CD4-positive, alpha-beta T cell treated with Interleukin-4 for 1 hour (primary cell): ENCODE measurements at places on chromosomes 11 and 22.

GRCh38 chr22:19626666-19627065, 87.6 kb upstream of the SEPTIN5 start:
- DNase-seq: no peak

GRCh38 chr11:126886085-126886484, 114.5 kb downstream of the KIRREL3 start:
- DNase-seq: no peak

GRCh38 chr11:61684870-61685616, 4.9 kb downstream of the DAGLA start:
- no peak for DNase-seq

DNA sequence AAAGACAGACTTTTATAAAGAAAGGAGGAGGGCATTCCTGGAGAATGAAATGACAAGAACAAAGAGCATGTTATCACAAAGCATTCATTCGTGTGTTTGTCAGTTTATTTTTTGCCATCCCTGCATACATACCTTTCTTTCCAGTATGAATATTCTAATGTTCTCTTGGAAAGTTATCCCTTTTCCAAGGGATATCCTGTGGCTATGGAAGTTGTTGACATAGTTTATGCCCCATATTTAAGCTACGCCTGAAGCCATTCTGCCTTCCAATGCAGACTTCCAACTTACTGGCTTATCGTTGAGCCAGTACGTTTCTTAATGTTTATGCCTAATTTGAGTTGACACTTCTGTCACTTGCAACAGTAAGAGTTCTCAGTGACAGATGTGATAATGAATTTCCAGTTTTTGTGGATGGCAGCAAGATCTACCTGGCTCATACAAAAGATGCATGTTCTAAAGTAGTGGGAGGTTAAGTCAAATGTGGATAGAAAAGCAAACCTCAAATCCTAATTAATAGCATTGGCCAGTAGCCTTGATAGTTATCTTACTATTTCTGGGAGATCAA, 133.3 kb upstream of the ANO3 start:
- DNase-seq: no peak

DNA sequence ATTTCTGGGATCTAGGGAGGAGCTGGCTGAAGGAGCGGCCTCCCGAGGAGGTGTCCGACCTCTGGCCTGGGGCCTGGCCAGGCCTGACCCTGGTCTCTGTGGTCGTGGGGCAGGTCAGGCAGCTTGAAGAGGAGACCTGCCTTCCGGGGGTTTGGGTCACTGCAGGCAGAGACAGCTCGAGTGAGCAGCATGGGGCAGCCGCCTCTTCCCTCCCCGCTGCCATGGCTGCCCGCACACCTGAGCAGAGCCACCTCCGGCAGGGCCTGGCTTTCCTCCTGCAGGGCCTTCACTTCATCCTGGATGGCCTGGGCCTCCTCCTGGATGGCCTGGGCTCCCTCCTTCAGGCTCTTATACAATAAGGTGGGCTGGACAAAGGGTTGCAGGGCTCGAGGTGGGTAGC, 8.0 kb upstream of the NAALADL1 start:
- DNase-seq: no peak

DNA sequence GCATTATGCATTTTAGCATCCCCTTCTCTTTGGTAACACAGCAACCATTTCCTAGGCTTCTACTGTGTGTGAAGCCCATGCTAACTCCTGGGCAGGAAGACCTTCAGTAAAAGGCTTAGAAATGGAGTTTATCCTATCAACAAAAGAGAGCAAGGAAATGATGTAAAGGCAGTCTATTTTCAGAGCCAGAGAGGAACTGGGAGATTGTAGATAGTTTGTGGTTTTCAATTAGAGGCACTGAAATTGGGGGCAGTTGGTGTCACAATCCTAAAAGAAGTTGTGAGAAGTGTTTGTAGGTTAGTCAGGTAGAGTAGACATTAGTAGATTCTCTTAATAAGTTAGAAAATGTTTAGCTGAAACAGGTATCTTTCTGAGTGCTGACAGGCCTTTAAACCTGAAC, 7.1 kb downstream of the ACAD8 start:
- no peak for DNase-seq

DNA sequence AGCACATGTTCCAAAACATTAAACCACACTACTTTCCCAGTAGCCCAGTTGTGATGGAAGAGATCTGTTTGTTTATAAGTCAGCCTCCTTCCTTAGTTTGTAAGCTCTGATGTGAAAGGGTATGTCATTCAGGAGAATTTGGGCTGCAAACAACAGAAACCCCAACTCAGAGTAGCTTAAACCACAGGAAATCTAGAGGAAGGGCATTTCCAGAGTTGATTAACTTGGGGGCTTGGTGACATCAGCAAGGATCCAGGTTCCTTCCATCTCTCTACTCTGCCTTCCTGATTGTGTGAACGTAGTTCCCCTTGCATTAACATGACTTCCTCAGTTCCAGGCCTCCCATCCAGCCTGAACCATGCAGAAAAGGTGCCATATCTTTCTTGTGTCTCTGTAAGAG, 6.5 kb upstream of the FJX1 start:
- DNase-seq: no peak
